ENCODE measurements at places on chromosomes 4 and X.

DNA sequence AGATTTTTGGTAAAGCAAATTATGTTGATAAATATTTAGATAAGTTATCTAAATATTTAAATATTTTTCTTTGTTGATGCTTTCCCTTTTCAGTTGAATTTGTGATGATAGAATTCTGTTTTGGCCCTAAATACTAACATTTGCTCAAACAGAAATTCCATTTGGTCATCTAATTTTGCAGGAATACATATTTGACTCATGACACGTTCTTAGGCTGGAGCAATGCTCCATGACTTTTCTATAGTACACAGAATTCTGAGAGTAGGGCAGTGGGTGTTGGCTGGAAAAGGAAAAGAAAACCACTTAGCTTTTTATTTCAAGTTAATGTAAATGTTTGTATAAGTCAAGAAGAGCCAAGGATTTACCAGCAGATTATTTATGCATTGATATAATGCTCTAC lies 58.6 kb upstream of the GK2 start:
- DNase-seq, result no peak

- no peak for DNase-seq
These were observed 210.1 kb downstream of the PCDH7 start for GRCh38 chr4:30930276-30930675.

- no peak for DNase-seq
These were observed 12.3 kb downstream of the SCARB2 start for GRCh38 chr4:76201276-76201675.

DNA sequence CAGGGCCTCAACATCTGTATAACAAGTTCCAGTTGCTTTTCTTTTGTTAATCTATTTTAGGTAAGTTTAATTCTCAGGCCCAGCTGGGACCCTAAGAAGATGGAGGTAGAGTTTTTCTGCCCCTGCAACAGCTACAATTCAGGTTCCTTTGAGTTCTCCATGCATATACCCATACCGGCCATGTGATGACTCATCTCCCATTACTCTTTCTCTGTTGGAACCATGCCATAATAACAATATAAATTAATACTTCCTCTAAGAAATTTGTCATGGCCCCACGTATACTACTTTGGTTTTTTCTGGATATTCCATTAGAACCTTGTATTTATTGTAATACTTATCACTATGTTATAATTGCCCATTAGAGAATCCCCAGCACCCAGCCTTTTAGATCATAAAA lies 1.3 kb upstream of the INTU start:
- no peak for DNase-seq

DNA sequence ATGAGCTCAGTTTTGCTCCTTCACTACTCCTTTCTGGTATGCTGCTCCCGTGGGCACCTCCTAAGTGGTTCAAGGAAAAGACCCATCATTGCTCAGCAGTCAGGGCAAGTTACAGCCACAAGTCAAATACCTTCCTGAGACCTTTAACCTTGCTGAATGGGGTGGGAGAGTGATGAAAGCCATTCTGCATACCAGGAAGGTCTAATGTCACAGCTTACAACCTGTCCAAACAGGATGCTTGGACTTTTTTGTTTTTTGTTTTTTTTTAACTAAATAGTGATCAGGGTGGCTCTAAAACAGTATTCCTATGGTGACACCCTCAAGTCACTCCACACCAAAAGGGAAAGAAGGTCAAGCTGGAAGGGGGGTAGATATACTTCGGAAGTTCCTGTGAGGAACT lies 93.1 kb downstream of the GPC3 start:
- no peak for DNase-seq

GRCh38 chr4:41532336-41532735 lies 5.6 kb upstream of the LIMCH1 start:
- DNase-seq, result no peak

GRCh38 chrX:74160816-74161215 lies 143.2 kb upstream of the ZCCHC13 start:
- DNase-seq, result no peak

DNA sequence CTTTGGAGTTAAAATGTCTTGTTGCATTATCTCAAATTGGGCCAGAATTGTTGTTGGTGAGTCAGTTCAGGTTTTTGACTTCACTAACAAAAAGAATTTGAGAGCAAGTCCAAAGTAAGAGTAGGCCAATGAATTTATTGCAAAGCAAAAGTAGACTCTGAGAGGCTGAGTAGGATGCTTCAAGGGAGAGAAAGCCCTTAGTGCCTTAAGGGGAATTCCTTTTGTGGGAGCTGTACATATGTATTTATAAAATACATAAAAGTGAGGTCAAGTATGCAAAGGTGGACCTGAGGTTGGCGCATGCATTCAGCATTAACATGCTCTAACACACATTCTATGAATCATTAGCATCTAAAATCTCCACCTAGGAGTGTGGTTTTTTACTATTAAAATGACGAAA lies 565.4 kb downstream of the GRXCR1 start:
- DNase-seq, result no peak

- no peak for DNase-seq
These were observed 67.3 kb downstream of the MCUB start for GRCh38 chr4:109627361-109627760.

- no peak for DNase-seq
These were observed 239.9 kb downstream of the PCDH10 start for GRCh38 chr4:133389029-133389428.

DNA sequence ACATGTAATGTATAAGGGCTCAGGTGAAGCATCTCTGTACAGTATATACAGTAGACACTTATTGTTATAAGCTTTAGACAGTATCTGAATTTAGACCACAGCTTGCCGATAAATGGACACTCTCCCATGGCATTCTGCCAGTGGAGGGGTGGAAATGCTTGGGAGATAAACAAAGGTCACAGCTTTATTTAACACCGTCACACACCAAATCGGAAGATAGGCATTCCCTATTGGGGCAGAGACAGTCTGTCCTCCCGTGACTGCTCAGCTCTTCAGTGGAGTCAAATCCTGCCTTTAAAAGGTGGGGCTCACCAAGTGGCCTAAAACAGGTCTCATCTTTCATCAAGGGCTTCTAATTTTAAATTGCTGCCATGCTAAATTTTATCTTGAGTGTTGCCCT lies 178.8 kb downstream of the CAMK2D start:
- DNase-seq, result no peak

- no peak for DNase-seq
These were observed 61.9 kb upstream of the FAM47B start for GRCh38 chrX:34880656-34881055.

DNA sequence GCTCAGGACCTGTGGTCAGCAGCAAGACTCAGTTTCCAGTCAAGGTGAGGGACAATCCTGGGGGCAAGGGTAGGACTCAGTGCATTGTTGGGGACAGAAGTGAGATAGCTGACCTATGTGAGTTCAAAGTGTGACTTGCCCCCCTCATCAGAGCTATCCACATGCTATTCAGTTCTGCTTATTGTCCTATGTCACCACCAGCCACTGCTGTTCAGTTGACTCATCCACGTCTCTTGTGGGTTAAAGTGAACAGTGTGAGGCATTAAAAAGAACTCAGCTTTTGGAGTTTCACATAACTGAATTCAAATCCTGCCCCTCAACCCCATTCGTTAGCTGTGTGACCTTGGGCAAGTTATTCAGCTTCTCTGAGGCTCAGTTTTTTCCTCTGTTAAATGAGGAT lies 4.4 kb upstream of the APLN start:
- no peak for DNase-seq

- no peak for DNase-seq
These were observed 29.2 kb downstream of the VCX2 start for GRCh38 chrX:8141896-8142295.

DNA sequence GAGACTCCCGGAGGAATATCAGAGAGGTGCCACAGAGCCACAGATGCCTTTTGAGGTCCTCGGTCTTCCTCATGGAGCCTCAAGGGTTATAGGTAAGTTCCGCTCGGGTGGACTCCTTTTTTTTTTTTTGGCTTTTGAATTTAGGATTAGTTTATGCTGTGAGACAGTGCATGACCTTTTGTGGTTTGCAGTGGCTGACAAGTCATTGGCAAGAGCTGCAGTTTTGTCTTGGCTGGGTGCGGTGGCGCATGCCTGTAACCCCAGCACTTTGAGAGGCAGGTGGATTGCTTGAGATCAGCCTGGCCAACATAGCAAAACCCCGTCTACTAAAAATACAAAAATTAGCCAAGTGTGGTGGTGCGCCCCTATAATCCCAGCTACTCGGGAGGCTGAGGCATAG lies 4.5 kb upstream of the GRSF1 start:
- no peak for DNase-seq

DNA sequence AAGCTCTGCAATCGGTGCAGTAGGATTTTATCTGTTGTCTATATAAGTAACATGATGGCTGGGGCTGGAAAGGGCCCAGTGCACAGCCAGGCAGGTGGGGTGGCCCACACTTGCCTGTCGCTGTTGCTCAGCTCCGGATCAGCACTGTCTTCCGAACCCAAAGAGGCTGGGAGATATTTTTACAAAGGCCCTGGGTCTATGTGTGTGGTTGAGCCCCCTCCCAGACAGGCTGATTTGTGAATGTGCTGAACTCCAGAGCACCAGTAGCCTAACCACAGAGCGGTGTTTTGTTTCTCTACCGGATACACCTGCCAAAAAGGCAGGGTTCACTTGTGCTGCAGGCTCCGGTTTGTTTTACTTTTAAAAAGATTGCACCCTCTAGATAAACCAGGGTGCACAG lies 33.5 kb upstream of the CHRNA9 start:
- no peak for DNase-seq
